Stimulated activated CD8-positive, alpha-beta memory T cell treated with anti-CD3 and anti-CD28 coated beads, Interleukin-7, amount 100 ng/mL, for 48 hours (primary cell): ENCODE measurements at places on chromosomes 5 and 9.

GRCh38 chr9:94932652-94933510 is 206.4 kb downstream of the AOPEP start:
- DNase-seq, result no peak

DNA sequence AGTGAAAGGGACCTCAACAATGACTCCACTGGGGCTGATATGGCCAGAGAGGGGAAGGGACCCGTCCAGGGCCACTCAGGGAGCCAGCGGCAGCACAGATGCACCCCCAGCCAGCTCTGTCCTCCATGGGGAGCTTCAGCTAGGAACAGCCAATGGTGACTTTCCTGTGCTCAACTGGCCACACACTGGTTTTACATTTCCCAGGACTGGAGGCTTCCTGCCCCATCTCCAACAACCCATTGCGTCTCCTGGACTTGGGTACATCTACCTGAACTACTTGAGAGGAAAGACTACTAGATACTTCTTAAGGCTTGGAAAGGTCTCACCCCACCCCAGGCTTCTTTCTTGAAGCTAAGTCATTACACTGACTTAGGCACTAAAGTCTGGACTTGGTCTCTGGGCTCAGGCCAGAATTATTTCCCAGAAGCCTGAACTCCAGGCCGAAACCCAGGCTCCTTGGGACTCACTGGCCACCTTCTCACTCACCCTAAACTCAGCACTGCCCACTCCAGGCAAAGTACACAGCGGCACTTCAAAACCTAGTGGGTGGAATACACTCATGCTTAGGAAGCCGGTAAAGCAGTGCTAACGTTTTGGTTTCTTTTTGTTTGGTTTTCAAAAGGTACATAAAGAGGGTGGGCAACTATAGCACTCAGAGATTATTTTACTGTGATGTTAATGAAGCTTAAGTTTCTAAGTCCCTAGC is 1.5 kb downstream of the IGFBPL1 start:
- no peak for DNase-seq

DNA sequence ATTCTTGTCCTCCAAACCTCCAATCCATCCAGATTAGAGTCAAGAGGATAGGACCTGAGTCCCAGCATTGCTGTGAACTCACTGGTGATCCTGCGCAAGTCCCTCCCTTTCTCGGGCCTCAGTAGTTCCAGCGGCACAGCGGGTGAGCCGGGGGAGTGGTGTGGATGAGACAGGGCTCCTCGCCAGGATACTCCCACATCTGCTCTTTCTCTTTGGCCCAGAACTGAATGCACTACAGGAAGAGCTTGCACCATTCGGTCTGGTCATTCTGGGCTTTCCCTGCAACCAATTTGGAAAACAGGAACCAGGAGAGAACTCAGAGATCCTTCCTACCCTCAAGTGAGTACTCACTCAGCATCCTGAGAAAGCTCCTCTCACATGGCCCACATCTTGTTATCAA is 6.3 kb downstream of the GPX3 start:
- no peak for DNase-seq

- no peak for DNase-seq
These were observed 312.9 kb upstream of the MSX2 start for GRCh38 chr5:174411479-174411819.

GRCh38 chr5:124816381-124816780 is 69.9 kb upstream of the ZNF608 start:
- no peak for DNase-seq

- DNase-seq, result no peak
These were observed 51.1 kb upstream of the TBC1D2 start for GRCh38 chr9:98306384-98307145.

- no peak for DNase-seq
These were observed 224.5 kb upstream of the CDH6 start for GRCh38 chr5:30968971-30969370.

DNA sequence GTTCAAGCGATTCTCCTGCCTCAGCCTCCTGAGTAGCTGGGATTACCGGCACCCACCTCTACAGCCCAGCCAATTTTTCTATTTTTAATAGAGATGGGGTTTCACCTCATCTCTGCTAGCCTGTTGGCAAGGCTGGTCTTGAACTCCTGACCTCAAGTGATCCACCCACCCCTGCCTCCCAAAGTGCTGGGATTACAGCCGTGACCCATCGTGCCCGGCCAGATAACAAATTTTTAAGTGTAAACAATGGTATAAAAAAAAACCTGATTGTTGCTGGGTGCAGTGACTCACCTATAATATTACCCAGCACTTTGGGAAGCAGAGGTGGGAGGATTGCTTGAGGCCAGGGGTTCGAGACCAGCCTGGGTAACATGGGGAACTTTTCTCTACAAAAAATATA is 28.0 kb upstream of the N4BP3 start:
- no peak for DNase-seq

GRCh38 chr5:157204765-157205164 is 24.1 kb downstream of the ITK start:
- DNase-seq, result no peak

DNA sequence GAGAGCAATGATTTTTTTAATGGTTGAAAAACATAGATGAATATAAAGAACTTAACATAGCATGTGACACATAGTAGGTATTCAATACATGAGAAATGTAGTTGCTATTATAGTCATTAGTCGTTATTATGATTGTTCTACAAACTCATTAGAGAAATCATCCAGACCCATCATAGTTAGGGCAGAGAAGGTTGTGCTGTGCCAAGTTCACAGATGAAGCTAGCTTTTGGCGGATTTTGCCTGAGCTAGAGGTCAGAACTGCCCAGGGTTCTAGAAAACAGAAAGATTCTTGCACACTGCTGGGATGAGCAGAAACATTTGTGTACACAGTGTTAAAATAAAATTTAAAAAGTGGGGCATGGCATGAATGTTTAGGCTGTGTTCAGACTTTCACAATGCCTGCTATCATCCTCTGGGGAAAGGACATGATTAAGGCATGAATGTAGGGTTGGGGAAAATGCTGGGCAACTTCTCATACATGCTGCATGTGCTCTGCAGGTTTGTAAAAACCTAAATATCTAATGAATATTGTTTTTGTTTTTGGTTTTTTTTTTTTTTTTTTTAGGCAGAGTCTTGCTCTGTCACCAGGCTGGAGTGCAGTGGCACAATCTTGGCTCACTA is 33.3 kb upstream of the RAD23B start:
- no peak for DNase-seq

- DNase-seq, result no peak
These were observed 151.5 kb downstream of the SV2C start for GRCh38 chr5:76234665-76235064.

GRCh38 chr9:93261281-93261680 is 77.3 kb downstream of the WNK2 start:
- no peak for DNase-seq

GRCh38 chr5:76513476-76513875 is 109.7 kb downstream of the F2RL2 start:
- no peak for DNase-seq

DNA sequence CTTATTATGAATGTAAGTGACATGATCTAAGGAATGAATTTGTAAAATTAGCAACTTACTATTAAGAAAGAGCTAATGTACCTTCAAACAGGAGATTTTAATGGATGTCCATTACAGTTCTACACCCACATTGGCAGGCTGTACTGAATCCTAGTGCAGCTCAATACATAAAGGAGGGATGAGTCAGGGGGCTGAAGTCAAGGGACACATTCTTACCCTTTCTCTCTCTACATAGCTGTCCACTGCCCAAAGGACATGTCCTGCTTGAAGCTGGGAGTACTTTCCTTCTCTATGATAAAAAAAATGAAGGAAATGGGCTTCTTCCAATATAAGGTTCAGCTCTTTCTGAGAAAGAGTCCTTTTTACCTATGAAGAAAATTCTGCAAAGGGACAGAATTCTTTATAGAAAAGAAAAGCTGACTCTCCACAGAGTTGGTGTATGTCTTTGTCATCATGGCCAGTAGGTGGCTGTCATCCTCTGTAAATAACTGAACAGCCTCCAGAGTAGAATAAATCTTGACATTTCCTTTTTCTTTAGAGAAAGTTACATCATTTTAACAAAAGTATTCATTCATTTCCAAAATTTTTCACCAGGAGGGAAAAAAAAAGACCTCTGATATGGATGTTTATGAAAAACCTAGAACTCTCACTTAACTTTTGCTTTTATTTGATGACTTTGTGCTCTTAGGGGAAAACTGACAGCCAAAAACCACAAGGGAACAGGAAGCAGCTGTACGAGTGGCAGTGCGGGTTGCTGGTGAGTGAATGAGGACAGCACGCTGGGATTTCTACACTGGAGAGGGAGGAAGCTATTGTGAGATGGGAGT is 13.1 kb upstream of the IFNA14 start:
- no peak for DNase-seq

- no peak for DNase-seq
These were observed 3.5 kb downstream of the HEMGN start for GRCh38 chr9:97934321-97935115.
